Progenitor cell of endocrine pancreas (in vitro differentiated cells): ENCODE measurements at places on chromosomes 12 and 14. TPM values are rescaled to one million over a fixed set of nuclear protein-coding genes. Genes with fewer than 3 reads are reported as not detected.

GRCh38 chr12:89552376-89552775 lies 26.5 kb upstream of the POC1B start:
- no peak for DNase-seq

- no peak for DNase-seq
These were observed 52.2 kb upstream of the ANO2 start for GRCh38 chr12:5997260-5997659.

The WSB2 gene
- 45.9 and 46.9 TPM in 2 replicates for total RNA-seq

The SERPINA10 gene
- 2.6 and 3.2 TPM in 2 replicates for total RNA-seq

DNA sequence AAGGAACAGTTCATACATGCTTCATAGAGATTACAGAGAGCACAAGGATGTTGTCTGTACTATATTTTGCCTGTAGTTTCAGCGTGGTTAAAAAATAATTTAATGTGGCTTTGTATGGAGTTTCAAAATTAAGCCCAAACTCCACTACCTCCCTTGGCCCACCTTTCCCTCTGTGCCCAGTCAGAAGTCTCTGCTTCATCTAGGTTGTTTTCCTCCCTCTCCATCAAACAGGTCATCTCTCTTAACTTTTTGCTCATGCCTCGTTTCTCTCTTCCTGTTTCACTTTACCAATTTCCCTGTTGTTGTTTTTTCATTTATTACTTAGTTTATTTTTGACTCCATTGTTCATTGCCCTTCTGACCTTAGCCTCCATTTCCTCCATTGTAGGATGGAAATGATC lies 94.9 kb upstream of the NEDD1 start:
- no peak for DNase-seq

The SOX5 gene
- total RNA-seq: 49.1 and 56.9 TPM in 2 replicates

DNA sequence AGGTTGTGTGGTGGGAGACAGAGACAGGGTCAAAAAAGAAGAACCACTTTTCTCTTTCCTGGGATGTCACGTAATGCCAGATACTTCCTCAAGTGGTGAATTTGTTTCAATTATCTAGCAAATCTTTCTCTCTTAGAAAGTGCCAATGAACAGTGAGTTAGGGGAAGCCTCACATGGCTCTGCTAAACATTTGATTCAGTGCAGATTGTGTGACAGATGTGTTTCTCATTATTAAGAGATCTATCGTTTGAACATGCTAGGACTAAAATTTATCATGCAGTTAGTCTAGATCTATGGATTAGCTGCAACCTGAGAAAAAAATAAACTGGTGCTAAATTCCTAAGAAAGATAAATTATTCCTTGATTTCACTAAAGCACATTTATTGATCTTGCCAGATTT lies 247.8 kb downstream of the MDGA2 start:
- DNase-seq: no peak
